ENCODE measurements at places on chromosomes 4 and X.

DNA sequence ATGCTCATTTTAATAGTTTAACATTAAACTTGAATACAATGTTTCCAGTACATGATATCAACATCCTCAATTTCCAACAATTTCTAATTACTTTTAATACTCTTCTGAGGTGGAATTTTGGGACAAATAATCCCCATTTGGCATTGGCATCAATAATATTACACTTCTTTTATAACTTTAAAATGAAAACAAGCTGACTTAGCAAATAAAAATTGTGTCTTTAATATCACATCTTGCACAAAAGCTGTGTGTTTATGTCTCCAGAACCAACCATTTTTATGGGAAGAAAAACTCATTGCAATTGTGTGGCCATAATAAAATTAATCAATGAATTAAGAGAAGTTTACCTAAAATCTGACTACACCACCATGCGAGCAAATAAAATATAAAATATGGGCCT is 2552.6 kb downstream of the PCDH7 start:
- no peak for DNase-seq

DNA sequence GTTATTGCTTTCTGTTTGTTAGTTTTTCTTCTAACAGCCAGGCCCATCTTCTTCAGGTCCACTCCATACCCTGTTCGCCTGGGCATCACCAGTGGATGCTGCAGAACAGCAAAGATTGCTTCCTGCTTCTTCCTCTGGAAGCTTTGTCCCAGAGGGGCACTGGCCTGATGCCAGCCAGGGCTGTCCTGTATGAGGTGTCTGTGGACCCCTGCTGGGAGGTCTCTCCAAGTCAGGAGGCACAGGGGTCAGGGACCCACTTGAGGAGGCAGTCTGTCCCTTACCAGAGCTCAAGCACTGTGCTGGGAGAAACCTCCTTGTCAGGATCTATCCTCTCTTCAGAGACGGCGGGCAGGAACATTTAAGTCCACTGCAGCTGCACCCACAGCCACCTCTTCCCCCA is 2.5 kb upstream of the PAGE2B start:
- DNase-seq: no peak

DNA sequence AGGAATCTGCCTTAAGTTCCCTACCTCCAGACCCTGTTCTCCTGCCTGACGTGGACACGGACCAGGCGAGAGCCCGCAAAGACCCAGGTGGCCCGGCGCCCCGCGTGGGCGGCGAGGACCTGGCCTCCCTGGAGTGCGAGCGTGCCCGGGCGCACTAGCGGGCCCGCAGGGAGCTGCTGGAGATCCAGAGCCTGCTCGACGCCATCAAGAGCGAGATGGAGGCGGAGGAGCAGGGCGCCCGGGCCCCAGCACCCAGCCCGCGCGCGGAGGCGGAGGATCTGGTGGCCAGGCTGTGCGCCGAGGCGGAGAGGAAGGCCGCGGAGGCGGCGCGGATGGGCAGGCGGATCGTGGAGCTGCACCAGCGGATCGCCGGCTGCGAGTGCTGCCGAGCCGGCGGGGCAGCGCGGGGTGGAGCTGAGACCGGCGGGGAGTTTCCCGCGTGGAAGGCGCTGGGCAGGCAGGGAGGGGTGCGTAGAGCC is 18.2 kb downstream of the MRFAP1 start:
- peak; percentile 14 for DNase-seq

DNA sequence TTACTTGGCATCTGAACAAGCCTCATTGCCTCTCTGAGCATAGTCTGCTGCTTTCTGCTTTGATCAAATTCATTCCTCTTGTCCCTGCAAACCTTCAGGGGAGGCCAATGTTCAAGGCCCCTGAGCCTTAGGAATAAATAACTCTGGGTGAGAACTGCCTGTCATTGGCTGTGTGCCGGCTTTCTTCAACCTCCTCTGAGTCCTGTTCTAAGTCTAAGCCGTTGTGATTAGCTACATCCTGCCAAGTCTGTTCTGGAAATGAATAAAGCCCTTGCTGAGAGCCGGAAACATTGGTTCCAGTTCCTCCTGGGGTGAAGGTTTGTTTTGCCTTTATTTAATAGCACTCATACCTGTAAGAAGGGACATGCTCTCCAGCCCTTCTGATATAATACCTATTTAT is 13.8 kb downstream of the RNF4 start:
- no peak for DNase-seq

GRCh38 chr4:180665481-180665880 is 1577.7 kb upstream of the TENM3 start:
- DNase-seq: no peak

DNA sequence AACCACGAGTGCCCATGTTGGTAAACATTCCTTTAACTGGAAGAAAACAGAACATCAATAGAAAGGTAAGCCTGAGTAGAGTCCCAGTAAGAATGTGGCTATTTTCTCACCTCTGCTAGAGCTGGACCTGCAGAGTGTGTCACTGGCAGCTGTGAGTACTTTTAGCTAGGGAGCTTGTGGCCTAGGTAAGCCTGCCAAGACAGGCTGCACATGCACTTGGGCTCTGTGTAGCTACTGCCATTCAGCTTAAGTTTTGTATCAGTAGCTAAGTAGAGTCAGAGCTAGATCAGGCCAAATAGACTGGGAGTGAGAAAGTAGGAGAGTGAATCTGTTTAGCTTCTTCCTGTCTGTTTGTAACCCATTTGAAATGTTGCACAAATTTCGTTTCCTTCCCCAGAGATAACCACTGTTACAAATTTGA is 35.3 kb downstream of the RBPJ start:
- no peak for DNase-seq

DNA sequence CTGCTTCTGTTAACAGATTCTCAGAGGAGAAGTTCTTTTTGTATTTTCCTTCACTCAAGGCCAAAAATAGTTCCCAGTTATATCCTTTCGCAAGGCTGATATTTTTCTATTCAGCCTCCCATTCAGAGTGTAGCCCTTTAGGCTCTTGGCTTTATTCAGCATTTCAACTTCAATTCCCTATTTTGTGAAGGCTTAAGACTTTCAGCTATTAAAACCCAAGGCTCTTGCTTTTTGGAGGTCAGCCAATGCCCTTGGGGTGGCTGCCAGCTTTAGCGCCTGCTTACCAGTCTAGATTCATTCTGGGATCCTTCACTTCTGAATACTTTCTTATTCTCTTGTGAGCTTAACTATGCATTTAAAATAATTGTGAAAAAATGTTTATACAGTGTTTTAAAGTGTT is 57.3 kb upstream of the ADGRA3 start:
- no peak for DNase-seq

GRCh38 chr4:6192245-6192644 is 8.1 kb downstream of the JAKMIP1 start:
- no peak for DNase-seq

DNA sequence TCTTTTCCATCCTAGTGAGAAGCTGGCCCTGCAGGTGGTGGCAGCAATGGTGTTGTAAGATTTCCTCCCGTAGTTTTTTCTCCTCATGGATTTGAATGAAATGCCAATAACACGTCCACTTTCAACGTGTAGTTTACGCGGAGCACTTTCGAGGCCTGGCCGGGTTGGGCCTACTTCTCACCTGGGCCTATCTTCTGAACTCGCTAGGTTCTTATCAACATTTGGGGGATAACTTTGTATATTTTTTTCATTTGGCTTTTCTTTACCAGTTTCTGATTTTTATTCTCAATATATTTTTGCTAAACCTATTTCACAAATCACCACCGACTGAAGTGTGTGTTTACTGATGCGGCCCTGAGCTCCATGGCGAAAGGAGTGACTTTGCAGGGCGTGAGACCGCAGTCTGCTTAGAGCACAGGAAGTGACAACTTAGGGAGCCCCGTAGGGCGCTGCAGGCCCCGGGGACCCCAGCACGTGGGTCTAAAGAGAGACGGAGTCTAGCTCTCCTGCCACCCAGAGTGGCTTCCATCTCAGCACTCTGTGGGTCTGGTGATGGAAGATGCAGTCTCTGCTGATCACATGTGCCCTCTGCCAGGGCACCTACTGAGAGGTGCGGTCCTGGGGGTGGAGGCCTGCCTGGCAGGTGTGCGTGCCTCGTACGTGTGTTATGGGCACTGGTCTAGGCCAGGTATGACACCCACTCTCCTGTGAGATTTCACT is 29.1 kb downstream of the NELFA start:
- DNase-seq: no peak

DNA sequence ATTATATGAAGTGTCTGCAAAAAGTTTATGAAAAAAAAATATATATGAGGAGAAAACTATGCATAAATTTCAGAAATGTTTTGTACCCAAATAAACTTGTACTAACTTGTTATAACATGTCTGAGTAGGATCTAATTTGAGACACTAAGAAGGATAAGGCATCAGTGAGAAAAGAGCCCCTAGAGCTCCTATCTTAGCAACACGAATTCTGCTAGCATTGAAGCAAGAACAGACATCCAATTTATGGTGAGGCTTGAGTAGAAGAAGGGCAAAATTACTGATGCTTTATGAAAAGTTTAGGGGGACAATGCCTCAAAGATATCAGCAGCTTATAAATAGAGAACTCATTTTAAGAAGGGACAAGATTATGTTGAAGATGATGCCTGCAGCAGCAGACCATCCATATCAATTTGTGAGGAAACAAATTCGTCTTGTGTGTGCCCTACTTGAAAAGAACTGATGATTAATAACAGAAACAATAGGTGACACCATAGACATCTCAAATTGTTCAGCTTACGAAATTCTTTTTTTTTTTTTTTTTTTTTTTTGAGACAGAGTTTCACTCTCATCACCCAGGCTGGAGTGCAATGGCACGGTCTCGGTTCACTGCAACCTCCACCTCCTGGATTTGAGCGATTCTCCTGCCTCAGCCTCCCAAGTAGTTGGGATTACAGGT is 35.7 kb upstream of the ADAM29 start:
- DNase-seq: no peak

DNA sequence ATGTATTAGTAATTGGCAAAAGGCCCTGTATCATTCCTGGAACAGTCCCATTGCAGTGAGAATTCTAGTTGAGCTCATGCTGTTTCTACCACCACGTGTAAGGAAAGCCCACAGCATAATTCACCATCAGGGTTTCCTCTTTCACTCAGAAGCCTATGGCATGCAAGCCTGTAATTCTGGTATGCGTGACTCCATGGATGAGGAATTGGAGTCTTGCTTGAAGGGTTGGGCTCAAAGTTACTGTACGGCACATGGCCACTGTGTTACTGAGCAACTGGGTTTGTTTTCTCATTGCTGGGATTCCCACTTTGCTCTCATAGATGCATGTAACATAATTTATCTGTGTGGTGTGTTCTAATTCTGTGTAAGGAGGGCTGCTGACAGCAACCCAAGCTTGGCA is 132.3 kb upstream of the NR3C2 start:
- no peak for DNase-seq

DNA sequence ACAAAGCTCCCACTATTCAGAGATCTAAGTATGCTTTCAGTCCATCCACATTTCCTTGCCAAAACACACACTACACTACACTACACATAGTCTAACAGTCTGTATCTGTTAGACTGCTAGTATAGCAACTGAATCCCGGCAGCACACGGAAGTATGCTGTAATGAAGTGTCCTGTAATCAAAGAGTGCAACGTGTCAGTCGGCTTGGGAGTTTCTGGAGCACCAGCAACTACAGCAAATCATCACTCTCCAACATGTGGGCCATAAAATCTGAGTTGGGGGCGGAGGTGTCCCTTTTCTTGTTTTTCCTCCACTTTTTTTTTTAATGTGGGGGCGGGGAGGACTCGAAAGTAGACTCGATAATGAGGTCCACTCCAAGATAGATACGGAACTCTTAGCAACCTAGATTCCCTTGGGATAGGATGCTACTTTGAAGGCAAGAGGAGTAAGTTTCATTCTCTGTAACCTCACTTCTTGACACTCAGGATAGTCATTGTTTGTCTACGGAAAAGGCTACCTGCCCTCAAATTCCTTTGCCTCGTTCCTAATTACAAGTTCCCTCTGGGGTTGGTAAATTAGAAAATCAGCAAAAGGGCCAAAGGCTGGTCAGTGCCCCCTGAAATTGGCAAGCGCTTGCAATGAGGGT is 722 bp downstream of the SLC10A7 start:
- DNase-seq: no peak

DNA sequence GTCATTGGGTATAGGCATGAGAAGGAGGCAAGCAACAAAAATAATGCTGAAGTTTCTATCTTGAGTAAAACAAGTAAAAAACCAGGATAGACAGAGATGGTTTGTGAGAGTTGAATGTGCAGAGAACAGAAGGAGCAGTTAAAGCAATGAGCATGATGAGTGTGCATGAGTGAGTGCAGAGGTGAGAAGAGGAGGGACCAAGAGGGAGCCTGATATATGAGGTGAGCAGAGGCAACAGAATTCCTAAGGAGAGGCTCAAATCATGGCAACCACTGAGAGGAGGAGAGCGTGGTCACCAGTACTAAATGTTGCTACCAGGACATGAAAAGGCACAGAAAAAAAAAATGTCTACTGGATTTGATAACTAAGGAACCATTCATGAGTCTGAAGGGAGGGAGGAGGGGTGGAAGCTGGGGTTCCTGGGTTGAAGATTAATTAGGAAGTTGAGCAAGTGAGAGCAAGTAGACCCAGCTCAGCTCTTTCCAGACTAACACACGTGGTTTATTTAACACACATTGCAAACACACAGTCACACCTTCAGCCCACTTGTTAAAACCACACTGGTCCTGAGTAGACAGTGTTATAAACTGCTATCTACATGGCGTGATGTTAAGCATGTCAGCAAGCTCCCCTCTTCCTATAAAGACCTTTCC is 69.0 kb upstream of the IQCM start:
- no peak for DNase-seq

DNA sequence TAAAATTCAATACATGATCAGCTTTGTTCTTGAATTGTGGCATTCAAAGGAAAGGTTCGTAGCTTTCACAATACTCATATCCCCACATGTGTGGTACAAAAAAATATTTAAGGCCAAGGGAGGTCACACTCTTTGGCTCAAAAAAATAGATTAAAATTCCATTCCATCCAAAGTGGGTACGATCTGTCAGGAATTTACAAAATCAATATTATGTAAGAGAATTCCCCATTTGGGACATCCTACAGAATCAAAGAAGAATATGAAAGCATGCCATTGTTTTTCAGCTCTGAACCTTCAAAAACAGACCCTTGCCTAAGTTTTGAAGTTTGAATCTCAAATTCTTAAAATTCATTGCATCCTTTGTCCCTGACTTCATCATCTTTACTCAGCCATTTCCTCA is 85.8 kb downstream of the MID1 start:
- no peak for DNase-seq

- no peak for DNase-seq
These were observed 27.0 kb downstream of the TMEM31 start for GRCh38 chrX:103737696-103738095.

DNA sequence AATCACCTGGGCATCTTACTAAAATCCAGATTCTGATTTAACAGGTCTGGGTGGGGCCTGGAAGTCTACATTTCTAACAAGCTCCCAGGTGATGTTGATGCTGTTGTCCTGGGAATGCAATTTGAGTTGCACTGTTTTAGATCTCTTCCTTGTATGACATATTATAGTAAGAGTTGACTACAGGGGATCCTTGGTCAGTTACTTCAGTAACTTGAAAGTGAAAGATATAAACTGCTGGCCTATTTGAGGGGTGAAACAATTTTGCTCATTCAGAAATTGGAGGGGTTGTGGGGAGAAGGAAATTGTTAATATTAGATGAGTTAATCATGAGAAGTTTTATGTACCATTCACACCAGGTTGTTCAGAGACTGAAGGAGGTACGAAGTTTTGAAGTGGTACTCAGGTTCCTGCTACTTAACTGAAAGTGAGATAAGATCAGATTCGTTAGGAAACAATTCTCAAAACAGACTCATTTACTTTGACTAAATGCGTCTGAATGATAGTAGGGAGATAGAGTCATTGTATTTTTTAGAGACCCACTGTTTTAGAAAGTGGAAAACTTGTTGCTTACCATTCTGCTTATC is 12.5 kb downstream of the SH2D1A start:
- DNase-seq: no peak

GRCh38 chr4:21757248-21757647 is 191.3 kb downstream of the KCNIP4 start:
- DNase-seq: no peak

Measured in stimulated activated CD8-positive, alpha-beta memory T cell treated with anti-CD3 and anti-CD28 coated beads, Interleukin-4, amount 100 ng/mL, for 4 hours (primary cell).